Heart right ventricle (tissue), 16 donors: ENCODE measurements at places on chromosomes 5 and 9. TPM values are rescaled to one million over a fixed set of nuclear protein-coding genes. Genes with fewer than 3 reads are reported as not detected.

DNA sequence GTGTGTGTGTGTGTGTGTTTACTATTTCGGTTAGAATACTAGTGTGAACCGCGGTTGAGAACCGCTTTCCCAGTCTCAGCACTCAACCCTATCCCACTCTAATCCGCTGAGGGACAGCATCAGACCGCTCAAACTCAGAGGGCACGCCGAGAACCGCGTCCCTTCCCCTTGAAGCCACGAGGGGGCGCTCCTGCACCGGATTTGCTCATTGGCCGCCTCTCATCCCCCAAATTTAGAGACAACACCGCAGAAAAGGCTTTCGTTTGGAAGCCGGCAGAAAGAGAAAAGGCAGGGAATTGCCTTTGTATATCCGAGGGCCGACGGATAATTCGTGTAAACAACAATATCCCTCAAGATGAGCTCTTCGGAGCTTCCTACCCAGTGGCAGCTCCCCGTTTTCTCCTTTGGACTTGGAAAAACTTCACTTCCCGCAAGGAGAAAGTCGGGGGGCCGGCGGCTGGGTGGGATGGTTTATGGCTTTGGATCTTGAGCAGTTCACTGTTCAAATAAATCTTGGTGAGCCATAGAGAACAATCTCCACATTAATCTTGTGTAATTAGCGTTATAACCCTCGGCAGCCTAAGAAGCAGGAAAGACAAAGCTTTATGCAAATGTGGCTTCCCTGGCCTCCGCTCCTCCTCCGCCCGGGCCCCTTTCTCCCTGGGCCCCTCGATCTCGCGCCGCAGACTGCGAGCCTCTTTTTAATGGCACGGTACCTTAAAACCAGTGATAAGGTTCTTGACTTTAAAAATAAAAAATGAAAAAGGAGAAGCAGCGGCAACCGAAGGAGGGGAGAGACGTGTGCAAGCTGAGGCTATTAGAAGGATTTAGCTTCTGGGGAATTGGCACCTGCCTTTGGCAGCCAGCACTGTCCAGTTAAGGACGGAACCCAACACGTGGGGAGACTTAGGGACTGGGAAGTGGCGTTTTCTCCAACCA, 296.8 kb downstream of the PARP8 start:
- H3K27me3 ChIP-seq: peaks cover 65% of the 10 kb centered on the region
- no peaks in the 10 kb centered on the region for H3K36me3 ChIP-seq
- H3K4me3 ChIP-seq: peak overlapping the region; percentile 34
- peak; percentile 54 for DNase-seq
- H3K4me1 ChIP-seq: peaks cover 39% of the 10 kb centered on the region

Gene DCAF10
- total RNA-seq: 19.6 TPM

DNA sequence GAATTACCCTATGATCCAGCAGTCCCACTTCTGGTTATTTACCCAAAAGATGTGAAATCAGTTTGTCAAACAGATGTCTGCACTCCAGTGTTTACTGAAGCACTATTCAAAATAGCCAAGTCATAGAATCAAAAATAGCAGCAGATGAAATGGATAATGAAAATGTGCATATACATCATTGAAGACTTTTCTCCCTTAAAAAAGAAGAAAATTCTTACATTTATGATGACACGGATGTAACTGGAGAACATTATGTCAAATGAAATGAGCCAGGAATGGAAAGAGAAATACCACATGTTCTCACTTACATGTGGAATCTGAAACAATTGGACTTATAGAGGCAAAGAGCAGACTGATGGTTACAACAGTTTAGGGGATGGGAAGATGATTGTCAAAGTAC, 21.5 kb upstream of the PLEKHG4B start:
- no peaks in the 10 kb centered on the region for H3K27me3 ChIP-seq
- no peaks in the 10 kb centered on the region for H3K36me3 ChIP-seq
- no peaks in the 10 kb centered on the region for H3K4me1 ChIP-seq
- DNase-seq: no peak

DNA sequence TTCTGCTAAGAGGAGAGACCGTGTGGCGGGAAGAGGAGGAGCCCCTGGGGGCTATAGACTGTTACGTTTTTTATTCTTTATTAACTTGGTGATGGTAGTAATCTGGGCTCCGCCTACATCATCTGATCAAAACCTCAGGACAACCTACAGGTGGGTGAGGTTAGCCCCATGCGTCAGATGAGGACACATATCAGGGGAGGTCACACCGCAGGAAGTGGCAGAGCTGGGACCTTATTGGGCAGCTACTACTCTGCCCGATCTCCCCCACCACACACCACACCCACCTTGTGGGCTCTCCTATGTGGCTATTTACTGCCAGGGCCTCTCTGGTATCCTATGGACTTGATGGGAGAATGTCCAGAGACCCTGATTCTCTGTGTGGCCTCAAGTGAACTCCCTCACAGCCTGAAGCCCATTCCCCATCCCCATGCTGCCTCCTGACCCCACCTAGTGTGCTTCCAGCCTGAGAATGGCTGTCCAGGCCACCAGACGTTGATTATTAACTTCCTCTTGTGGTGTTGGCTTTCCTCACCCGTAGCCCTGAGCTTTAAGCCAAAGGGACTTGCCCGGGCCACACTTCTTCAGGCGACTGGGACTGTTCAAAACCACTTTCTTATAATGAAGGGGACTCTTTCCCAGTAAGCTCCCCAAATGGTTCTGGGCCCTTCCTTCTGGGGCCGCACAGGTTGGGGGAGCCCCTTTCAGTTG, 8.2 kb downstream of the UNC5A start:
- H3K4me3 ChIP-seq: no peak overlapping the region
- no peak for DNase-seq
- no peaks in the 10 kb centered on the region for H3K36me3 ChIP-seq
- H3K27me3 ChIP-seq: peaks cover 43% of the 10 kb centered on the region
- H3K27ac ChIP-seq: no peak overlapping the region
- peaks cover 7% of the 10 kb centered on the region for H3K4me1 ChIP-seq
